Fibroblast of skin of left biceps (primary cell): ENCODE measurements at places on chromosomes 1 and 21.

DNA sequence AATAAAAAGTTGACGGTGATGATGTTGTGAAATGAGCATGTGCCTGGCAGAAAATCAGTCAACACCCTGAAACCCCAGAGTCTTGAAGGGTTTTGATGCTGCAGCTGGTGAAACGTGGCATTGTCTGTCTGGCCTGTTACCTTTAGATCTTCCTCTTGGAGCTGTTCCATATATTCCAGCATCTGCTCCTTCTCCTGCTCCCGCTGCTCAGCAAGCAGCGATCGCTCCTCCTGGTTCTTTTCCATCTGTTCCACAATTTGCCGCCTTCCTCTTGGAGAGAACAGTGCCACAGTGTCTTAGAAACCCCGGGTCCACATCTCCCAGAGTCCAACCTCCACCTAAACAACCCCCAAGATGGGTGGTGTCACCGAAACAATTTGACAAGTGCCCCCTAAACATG is 15.7 kb downstream of the CFAP45 start:
- no peak for DNase-seq

DNA sequence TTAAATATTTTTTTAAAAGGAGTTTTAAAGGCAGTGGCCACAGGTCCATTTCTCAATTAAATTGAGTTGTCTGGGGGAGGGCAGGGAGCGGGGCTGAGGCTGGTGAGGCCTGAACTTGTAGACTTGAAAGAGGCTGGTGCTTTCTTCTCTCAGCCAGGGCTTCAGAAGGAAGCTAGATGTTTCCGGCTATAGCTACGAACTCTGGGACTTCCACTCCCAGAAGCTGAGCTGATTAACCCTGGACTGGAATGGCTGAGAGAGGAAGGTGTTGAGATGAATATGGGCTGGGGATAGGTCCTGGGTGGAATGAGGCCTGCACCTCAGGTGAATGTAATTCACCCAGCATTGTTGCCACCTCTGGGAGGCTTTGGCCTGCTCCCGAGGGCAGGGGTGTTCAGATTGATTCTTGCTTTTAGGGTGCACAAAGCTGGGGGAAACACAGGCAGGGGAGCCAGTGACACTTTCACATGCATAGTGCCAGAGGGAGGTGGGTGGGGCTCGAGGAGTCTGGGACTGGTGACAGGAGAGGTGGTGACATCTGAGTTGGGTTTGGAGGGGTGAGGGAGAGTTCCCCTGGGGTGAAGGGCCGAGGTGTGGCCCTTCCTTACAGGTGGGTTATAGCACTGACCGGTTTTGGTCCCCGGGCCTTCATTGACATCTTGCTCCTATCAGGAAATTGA is 18.2 kb downstream of the LDLRAP1 start:
- DNase-seq, result no peak

DNA sequence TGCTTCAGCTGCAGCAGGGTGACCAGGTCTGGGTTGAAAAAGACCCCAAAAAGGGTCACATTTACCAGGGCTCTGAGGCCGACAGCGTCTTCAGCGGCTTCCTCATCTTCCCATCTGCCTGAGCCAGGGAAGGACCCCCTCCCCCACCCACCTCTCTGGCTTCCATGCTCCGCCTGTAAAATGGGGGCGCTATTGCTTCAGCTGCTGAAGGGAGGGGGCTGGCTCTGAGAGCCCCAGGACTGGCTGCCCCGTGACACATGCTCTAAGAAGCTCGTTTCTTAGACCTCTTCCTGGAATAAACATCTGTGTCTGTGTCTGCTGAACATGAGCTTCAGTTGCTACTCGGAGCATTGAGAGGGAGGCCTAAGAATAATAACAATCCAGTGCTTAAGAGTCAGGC is 2.9 kb downstream of the C1QA start:
- DNase-seq, result peak; percentile 34

DNA sequence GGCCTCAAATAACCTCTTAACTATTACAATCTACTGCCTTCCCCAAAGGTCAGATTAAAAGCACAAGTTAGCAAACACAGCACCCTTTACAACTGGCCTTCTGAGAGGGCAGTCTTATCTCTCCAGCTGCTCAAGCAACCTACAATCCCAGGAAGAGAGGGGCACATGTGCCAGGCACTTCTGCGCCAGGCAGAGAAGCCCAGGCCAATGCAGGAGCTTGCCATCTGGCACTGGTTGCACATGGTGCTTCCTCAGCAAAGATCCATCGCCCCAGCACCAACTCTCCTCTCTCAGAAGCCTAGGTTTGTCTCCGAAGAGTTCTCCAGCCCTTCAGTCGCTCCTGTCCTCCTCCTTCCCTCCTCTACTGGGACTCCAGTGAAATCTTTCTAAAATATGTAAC is 2.5 kb downstream of the STK40 start:
- DNase-seq, result no peak

GRCh38 chr1:205075642-205076155 is 8.6 kb downstream of the TMEM81 start:
- no peak for DNase-seq

- DNase-seq, result peak; percentile 81
Measured at GRCh38 chr1:172154551-172154950, 265.9 kb upstream of the C1orf105 start.

GRCh38 chr1:101080859-101081258 is 55.3 kb upstream of the DPH5 start:
- DNase-seq, result no peak

GRCh38 chr21:32461503-32461902 is 49.0 kb downstream of the EVA1C start:
- no peak for DNase-seq

DNA sequence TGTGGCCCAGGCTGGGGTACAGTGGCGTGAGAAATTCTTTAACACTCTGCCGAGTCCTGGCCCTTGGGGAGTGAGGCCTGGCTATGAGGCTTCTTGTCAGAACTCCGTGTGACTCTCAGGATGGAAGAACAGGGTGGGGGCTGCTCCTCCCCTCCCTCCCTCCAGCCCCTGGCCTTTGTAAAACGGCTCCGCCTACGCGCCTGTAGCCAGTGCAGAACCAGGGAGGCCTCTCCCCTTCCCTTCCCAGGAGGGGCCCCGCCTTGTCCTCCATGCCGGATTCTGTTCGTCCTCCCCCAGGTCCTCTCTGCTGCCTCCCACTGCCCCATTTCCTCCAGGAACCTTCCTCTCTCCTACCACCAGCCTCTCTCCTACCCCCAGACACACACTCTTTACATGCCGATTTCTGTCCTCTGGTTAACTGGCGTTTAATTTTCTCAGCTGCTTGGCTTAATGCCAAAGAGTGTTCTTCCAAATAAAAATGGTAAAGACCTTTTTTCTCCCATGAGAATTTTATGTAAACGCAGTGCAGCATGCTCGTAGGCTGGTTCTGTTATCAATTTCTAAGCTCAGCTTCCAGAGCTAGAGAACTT is 21.0 kb downstream of the PDE9A start:
- DNase-seq, result no peak

- DNase-seq, result no peak
Measured at GRCh38 chr1:228321895-228322294, 84.7 kb downstream of the TRIM11 start.

GRCh38 chr1:64476251-64476952 is 6.5 kb downstream of the CACHD1 start:
- peak; percentile 63 for DNase-seq

DNA sequence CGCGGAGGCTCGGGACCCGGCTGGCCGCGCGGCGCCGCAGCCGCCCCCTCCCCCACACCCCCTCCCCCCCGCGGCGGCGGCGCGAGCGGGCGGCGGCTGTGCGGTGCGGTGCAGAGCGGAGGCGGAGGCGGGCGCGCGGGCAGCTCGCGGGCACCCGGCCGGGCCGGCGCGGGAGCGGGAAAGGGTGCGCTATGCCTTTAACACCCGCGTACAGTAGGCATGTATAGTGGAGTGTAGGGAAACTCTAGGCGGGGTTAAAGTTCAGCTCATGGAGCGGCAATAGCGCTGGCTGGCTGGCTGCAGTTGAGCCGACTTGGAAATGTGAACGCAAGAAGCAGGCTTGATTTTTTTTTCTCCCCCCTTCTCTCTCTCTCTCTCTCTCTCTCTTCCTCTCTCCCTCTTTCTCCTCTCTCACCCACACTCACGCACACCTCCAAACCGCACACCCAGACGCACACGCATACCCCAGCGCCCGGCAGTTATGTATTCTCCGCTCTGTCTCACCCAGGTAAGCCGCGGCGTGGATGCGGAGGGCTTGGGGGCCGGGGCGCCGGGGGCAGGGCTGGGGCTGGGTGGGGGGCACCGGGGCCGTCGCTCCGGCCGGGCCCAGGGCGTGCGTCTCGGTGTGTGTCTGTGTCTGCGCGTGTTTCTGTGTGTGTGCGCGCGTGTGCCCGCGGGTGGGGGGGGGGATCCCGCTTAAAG is at the start of gene NFIA:
NFIA (plus strand) TSS at position 251 of the 702 bp plus-strand sequence.
- no peak for DNase-seq
